ENCODE measurements at places on chromosomes 11 and 22.

- DNase-seq, result no peak
Observed at GRCh38 chr22:19554834-19555404, 30.7 kb upstream of the CLDN5 start.

DNA sequence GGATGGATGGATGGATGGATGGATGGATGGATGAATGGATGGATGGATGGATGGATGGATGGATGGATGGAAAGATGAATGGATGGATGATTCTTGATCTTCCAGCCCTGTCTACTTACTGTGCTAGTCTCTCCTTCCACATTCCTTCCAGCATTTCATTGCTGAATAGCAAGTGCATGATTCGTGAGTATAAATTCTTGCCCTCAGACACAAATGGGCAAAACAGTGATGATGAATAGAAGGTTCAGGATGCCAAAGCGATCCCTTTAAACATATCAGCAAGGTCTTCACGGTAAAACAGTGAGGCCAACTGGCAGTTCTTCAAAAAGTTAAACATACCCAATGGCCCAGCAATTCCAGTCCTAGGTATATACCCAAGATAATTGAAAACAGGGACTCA, 400.2 kb downstream of the MN1 start:
- DNase-seq, result no peak

- no peak for DNase-seq
Observed at GRCh38 chr11:1946812-1947484, at the start of gene MRPL23. Gene MRPL23 (plus strand): TSS chr11:1947332. CDS start chr11:1947363, 31 bp downstream.

- no peak for DNase-seq
Observed at GRCh38 chr11:29353833-29354232, 663.0 kb downstream of the KCNA4 start.

DNA sequence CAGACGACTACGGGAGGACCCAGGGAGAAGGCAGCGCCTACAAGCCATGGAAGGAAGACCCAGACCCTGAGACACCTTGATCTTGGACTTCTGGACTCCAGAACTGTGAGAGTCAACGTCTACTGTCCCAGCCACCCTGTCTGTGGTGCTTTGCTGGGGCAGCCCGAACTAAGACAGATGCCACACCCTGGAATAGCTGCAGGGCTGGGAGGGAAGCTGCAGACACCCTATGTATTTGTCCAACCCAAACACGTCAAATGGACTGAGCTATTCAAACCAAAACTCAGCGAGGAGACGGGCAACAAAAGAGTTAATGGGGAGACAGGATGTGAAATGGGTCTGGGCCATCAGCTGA, 169.3 kb downstream of the CTTN start:
- DNase-seq, result peak; percentile 48

GRCh38 chr11:76379807-76380158, 1.1 kb downstream of the THAP12 start:
- DNase-seq, result no peak

GRCh38 chr22:45583504-45583903, 80.8 kb downstream of the FBLN1 start:
- DNase-seq, result no peak

GRCh38 chr11:47946682-47947559, 33.4 kb upstream of the PTPRJ start:
- DNase-seq, result no peak

DNA sequence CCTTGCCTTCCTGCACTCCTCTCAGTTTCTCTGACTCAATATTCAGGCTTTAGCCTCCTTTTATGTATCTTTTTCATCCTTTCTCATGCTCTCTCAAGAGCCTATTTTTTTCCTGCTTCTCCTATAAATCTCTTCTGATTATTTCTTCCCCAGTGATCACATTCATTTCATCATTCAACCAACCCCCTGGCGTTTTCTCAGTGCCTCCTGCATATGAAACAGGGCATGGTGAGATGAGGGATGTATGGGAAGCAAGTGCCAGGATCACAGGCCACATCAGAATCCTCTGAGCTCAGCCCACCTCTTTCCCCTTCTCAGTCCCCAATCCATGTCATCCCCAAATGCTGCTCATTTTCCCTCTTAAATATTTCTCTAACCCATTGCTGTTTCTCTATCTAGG, 38.7 kb upstream of the NRIP3 start:
- no peak for DNase-seq

DNA sequence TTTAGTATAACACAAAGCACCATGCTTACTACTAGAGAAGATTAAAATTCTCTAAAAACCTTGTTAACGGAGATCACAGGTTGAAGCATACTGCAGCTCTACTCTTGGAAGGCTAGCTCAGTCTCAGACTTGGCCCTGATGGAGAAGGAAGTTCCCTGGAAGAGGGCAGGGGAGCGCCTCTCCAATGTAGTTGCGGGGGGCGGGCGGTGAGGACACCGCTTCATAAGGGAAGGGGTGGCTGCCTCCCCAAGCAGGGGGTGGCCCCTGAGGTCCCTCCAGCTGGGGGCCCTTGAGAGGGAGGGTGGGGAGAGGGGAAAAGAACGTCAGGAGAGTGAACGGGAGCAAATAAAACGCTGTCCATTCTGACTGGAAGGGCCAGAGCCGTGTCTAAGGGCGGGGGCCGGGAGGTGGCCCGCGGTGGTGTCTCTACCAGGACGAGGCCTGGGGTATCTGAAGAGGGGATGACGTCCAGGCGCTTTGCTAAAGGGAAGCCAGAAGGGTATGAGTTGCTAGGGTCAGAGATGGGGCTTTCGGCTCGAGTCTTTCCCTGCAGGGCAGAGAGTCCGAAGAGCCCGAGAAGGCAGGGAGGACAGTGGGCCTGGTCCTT, 553 bp upstream of the USP47 start:
- DNase-seq, result peak; percentile 82

DNA sequence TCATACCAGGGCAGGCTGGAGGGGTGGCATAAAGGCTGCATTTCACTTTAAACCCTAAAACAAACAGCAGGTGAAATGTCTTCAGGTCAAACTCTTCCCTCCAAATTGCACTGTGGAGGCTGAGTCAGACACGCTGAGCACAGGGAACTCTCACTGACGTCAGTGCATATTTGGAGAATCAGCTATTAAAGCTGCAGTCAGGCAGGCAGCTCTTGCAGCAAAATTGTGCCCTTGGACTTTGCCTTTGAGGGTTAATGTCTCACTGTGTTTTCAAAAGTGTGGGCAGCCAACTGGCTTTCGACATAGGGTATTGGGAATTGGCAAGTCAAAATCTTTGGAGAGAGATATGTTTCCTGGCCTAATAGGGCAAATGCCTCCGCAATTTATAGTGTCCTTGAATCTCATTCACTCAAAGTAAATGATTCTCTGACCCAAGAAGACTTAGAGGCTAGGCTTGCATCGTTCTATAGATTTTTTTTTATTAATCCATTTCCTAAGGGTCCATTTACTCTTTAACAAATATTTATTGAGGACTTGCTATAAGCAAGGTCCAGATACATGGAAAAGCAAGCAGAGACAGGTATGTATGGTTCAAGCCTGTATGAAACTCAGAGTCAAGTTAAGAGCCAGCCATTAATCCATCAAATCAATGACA, 27.7 kb upstream of the SMCO4 start:
- DNase-seq, result no peak

GRCh38 chr11:8775734-8776133, 93.1 kb downstream of the RPL27A start:
- DNase-seq, result no peak

GRCh38 chr11:120401506-120401905, 65.3 kb downstream of the ARHGEF12 start:
- DNase-seq, result no peak

DNA sequence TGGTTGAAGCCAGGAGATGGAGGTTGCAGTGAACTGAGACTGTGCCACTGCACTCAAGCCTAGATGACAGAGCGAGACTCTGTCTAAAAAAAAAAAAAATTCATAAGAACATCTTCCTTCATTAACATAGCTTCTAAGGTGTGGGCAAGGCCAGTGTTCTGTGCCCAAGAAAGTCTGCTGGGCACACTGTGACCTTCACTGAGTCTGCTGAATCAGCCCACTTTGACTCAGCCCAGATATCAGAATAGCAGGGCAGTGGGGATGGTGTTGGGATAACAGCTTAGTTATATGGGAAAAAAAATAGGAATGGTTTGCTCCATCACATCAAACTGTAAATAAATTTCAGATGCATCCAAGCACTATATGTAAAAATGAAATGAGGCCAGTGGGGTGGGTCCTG, 32.4 kb upstream of the XBP1 start:
- no peak for DNase-seq

- no peak for DNase-seq
Observed at GRCh38 chr11:32705309-32706033, 89.0 kb downstream of the CCDC73 start.

DNA sequence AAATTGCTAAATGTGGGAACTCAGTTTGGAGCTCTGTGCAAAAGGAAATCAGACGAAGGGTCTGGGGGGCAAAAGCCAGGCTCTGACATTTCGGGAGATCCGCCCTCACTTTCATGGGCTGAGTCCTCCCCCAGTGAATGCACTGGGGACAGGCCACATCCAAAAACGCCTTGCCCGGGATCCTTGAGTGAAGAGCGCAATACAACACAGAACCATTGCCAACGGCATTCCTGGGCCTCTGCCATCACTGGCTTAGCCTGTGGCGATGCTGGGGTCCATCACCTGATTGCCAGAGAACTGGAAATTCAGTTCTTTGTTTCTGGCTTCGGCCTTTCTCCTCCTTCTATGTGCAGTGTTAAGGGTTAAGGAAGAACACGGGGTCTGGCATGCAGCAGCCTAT, 297.9 kb downstream of the SHANK2 start:
- DNase-seq, result no peak

DNA sequence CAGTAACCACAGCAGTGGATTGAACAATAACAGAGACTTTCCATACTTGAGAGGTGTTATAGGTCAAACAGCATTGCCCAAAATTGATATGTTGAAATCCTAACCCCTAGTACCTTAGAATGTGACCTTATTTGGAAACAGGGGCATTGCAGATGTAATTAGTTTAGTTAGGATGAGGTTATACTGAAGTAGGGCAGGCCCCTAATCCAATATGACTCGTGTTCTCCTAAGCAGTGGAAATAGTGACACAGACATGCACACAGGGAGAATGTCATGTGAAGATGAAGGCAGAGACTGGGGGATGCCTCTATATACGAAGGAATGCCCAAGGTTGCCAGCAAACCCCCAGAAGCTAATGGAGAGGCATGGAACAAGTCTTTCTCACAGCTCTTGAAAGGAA, 270.5 kb downstream of the TENM4 start:
- DNase-seq, result no peak

- DNase-seq, result no peak
Observed at GRCh38 chr22:23485490-23485889, 94.6 kb downstream of the IGLL1 start.

DNA sequence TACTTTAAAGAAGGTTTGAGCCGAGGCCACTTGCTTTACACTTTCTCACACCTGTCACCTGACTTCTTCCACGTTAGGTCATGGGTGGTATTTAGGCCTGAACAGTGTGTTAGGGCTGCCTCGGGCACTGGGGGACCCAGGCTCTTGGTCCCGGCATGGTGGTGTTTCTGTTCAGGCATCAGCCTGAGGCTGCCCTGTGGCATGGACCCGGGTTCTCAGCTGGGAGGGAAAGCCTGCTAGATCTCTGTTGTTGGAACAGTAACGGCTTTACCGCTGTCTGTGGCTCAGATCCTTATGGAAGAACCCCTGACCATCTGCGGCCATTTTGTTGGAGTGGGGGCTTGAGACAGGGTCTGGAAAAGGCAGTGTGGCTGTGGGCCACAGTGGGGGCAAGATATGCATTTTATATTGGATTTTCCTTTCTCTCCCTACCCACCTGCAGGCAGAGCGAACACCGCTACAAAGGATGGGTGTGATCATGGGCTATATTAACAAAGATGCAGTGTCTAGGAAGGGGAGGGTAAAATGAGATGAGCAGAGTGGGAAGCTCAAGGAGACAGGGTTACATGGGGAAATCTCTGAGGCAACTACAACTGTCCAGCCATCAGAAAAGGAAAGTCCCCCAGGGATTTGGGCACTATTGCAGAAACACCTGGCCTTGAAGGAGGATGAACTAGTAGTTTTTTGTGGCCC, 1.6 kb upstream of the KCNJ11 start:
- DNase-seq, result no peak

GRCh38 chr11:73055655-73056354, 86.3 kb downstream of the FCHSD2 start:
- DNase-seq, result no peak

GRCh38 chr11:57460758-57461749, 726 bp downstream of the RTN4RL2 start:
- no peak for DNase-seq

DNA sequence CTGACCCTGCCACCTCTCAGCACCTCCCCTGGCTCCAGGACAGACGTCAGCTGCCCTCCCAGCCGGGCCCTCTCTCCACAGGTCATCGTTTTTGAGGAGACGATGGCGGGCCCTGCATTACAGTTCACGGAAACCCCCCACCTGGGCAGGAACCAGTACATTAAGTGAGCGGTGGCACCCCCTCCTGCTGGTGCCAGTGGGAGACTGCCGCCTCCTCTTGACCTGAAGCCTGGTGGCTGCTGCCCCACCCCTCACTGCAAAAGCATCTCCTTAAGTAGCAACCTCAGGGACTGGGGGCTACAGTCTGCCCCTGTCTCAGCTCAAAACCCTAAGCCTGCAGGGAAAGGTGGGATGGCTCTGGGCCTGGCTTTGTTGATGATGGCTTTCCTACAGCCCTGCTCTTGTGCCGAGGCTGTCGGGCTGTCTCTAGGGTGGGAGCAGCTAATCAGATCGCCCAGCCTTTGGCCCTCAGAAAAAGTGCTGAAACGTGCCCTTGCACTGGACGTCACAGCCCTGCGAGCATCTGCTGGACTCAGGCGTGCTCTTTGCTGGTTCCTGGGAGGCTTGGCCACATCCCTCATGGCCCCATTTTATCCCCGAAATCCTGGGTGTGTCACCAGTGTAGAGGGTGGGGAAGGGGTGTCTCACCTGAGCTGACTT, 37.0 kb downstream of the B3GAT1 start:
- DNase-seq, result no peak

- no peak for DNase-seq
Observed at GRCh38 chr11:27008811-27009535, 15.1 kb downstream of the FIBIN start.

Data from NCI-H2227 treated with DMSO at 0.1 percent for 48 hours (cell line).